Neural progenitor cell (in vitro differentiated cells): ENCODE measurements at places on chromosomes 11 and 22.

- no peak for DNase-seq
These were observed 6.7 kb downstream of the ZBTB44 start for GRCh38 chr11:130308059-130308458.

DNA sequence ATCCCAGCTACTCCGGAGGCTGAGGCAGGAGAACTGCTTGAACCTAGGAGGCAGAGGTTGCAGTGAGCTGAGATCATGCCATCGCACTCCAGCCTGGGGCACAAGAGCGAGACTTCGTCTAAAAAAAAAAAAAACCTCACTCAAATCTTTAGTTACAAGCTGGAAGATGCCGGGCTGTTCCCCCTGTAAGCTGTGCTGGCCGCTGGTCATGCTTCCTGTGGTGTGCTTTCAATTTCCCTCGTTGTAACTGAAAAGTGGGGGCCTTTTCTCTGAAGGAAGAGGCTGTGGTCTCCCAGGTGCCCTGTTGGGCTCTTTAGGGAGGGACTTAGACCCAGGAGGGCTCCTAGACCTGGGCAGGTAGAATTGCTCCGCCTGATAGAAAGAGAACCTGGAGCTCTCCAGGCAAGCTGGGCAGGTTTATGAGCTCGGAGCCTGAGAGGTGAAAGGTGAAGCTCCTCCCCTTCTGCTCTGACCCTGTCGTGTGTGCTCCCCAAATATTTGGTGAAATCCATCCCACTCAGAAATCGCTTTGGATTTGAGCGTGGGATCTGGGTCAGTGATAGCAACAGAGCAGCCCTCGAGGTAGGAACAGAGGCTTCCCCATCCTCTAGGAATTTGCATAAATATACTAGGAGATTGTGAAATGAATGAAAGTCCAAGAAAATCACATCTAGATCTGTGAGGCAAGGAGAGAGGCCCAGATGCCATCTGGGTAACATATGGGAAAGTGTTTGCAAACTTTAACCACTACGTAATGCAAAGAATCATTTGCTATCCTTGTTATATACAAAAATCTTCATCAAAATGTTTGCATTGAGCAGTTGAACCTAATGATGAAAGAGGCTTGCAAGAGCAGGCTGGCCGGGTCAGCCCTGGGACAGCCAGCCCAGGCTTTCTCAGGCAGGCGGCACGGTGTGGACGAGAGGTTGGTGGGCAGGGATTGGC is 154.3 kb downstream of the FBXO7 start:
- no peak for DNase-seq

DNA sequence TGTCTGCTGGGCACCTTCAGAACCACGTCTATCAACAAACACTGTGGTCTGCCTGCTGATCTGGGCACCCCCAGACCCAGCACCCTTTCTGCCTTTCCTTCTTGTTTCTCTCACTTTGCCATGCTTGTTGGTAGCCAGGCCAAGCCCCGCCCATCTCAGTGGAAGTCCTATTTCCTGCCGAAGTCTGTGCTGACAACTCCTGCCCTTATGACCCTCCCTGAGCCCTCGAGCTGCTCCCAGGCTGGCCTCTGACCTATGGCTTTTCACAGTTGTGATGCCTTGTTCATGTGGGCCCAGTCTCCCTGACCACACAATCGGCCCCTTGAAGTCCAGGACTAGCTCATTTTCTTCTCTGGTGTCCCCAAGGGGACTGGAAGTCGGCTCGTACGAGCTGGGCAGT is 132.1 kb downstream of the DSCAML1 start:
- peak; percentile 82 for DNase-seq

- DNase-seq: peak; percentile 77
These were observed 9.7 kb upstream of the MALAT1 start for GRCh38 chr11:65489035-65489705.

DNA sequence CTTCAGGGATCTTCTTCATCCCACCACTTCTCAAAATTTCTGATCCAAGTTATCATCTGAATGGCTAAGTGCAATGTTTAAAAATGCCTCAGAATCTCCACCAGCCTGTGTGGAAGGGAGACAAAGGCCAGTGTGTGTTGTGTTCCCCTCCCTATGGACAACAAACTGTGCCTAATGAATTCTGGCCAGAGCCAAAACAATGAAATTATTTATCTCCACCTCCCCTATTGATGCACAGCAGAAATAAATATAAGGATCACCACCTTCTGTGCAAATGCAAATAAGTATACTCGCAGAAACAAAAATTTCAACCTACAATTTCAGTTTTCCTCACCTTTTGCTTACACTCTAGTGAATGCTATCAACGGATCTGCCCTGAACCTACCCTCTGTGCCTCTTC is 75.8 kb downstream of the GAB2 start:
- DNase-seq: no peak

DNA sequence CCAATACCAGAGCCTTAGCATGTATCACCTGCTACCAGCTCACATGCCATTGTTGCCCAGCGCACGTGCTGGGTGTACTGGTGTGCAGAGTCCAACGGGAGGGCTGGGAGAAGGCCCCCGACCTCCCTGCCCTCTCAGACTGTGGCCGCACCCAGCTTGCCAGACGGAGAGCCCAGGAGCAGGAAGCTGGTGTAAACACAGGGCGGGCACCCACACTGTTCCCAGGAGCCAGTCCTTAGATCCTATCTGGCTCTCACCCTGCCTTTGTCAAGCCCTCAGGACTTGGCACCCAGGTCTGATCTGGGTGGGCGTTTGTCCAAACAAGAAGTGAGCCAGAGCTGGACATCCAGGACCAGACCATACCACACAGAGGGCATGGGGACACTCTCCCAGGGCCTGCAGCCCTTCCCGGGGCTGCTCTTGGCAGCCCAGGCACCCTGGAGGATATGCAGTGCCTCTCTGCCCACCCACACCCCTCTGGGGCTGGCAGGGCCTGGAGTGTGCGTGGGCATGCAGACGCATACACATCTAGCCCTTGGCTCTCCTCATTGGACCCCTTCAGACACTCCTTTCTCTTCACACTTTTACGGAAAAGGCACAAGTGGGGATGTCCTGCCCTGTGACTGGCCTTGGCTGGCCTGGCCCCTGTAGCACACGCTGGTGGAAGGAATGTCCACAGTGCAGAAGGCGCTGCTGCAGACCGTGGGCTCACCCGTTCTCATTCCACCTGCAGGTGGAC is 19.9 kb upstream of the CLDN5 start:
- DNase-seq: no peak

GRCh38 chr11:126917531-126918204 is 82.9 kb downstream of the KIRREL3 start:
- no peak for DNase-seq

DNA sequence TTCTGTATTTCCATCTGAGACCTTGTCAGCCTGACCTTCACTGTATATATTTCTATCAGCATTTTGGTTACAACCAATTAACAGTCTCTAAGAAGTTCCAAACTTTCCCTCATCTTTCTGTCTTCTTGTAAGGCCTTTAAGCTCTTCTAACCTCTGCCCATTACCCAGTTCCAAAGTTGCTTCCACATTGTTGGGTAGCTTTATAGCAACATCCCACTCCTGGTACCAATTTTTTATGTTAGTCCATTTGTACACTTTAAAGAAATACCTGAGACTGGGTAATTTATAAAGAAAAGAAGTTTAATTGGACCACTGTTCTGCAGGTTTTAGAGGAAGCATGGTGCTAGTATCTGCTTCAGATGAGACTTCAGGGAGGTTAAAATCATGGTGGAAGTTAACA is 1979.7 kb upstream of the RAG2 start:
- DNase-seq: no peak

DNA sequence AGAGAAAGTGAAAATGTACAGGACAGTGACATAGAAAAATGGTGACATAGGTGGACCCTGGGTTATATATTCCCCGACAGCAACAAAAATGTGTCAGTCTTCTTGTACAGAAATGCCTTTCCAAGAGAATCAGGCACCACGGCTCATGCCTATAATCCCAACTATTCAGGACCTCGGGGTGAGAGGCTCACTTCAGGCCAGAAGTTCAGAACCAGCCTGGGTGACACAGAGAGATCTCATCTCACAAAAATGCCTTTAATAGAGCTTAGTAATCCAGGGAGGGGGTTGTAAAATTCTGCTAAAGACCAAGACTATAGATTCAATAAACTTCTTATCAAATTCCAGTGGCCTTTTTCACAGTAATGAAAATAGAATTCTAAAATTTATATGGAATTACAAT is 10.7 kb downstream of the ZNF195 start:
- DNase-seq: no peak

GRCh38 chr11:133699071-133699470 is 146.2 kb downstream of the SPATA19 start:
- no peak for DNase-seq

DNA sequence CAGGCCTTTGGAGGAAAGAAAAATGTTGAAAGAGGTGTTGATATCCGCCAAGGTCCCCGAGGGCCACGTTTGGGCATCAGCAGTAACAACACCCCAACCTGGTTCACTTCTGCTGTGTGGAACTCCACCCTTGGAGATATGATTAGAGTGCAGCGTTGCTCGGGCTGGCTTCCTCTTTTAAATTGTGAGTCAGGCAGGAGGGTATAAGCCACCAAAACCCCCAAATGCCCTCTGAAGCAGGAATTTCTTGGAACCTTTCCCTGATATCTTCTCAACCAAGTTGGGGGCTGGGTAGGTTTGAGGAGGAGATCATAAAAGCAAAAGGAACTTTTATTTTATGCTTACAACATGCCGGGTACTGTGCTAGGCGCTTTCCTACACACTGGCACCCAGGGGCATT is 6.4 kb upstream of the C11orf96 start:
- DNase-seq: no peak

DNA sequence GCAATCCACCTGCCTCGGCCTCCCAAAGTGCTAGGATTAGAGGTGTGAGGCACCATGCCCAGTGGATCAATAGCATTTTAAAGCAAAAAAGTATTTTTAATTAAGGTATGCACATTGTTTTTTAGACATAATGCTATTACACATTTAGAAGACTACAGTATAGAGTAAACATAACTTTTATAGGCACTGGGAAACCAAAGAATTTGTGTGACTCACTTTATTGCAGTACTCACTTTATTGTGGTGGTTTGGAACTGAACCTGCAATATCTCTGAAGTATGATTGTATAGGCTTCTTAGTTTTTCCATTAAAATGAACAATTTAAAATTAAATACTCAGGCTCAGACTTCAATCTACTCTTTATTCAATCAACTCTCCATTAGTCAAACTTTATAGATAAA is 17.5 kb upstream of the CD3E start:
- no peak for DNase-seq

DNA sequence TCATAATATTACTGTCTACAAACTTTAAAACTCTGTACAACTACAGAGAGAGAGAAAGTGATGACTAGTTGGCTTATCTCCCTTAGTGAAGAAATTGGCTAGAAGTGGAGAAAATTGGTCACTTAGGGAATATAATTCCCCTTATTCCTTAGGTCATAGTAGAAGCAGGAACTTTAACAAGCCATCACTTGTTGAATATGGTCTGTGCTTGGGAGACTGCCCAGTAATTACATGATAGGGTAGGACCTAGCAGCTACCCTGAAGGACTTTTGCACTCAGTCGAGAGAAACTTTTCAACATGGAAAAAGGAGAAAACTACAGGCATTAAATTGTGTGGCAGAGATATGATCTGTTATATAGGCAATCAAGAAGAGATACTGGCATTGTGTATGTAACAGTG is 576.5 kb upstream of the CCDC90B start:
- DNase-seq: no peak

DNA sequence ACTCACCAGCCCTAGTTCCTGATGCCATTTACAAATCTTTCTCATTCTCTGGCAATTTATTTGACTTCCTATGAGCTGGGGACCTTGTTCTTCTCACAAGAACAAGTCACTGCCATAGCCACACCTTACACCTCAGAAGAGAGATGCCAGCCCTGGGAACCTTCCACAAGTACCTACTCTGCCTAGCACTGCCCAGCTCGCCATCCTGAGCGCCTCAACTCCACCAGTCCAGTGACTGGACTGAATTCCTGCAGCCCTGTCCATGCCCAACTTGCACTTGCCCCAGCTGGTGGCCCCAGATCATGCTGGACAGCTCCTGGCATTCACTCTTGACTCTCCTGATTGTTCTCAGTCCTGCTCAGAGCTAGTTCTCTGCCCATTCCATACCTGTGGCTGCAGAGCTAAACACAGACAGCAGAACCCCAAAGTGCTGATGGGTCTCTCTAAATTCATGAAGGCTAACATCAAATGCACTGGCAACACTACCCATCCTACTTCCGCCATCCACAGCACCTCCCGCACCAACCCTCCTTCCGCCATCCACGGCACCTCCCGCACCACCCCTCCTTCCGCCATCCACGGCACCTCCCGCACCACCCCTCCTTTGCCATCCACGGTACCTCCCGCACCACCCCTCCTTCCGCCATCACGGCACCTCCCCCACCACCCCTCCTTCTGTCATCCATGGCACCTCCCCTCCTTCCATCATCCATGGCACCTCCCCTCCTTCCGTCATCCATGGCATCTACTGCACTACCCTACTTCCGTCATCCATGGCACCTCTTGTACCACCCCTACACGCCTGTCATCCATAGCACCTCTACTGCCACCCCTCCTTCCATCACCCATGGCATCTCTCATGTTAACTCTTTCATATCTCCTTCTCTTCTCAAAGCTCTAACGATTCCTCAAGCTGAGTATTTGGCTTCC is 23.6 kb upstream of the SLC25A1 start:
- no peak for DNase-seq

DNA sequence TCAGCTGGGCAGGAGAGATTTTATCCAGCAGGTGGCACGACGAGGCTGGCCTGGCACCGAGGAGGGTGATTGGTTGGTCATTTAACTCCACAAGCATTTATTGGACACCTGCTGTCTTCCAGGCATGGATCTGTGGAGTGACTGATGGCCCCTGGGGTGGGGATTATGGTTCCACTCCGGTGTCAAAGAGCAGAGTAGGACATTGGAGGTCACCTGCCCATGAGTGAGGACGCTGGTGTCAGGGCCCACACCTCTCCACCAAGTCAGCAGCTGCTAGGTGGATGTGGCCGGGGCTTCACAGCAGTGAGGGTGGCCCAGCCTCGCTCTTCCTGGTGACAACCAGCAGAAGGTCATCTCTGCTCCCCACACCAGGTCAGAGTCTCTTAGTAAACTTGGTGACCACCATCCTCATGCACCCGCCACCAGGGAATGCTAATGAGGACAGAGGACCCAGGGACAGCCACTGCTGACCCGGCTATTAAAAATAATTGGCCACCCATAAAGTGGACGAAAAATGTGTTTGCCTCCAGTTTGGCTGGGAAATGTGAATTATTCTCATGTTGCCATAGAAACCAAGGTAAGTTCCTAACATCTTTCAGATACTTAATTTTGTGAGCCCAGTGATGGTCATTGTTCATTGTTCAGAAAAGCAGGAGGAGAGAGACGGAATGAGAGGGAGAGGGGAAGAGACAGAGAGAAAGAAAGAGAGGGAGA is 428.7 kb downstream of the TBC1D22A start:
- DNase-seq: no peak

GRCh38 chr11:118076754-118077281 is at the start of gene TMPRSS4:
TSS of gene TMPRSS4 (plus strand) at chr11:118077078. CDS start at chr11:118077303, 225 bp downstream.
- DNase-seq: no peak

GRCh38 chr11:47510209-47510608 is 42.7 kb downstream of the CELF1 start:
- no peak for DNase-seq

DNA sequence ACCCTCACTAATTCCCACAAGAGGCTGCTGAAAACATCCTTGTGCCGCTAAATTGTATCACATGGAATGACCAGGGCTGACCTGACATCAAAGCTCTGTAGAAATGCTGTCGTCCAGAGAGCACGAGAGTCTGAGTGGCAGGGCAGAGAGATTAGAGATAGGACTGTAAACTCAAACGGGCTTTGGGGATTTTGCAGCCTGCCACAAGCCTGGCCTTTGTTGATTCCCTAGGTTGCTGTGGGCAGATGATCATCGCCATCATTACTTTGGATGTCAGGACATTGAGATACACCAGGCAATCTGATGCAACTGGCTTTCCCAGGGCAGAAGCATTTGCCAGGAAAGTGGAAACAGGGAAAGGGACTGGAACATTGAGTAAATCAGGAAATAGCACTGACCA is 131.6 kb downstream of the ETS1 start:
- DNase-seq: no peak
